ENCODE measurements at places on chromosomes 11 and 22.

DNA sequence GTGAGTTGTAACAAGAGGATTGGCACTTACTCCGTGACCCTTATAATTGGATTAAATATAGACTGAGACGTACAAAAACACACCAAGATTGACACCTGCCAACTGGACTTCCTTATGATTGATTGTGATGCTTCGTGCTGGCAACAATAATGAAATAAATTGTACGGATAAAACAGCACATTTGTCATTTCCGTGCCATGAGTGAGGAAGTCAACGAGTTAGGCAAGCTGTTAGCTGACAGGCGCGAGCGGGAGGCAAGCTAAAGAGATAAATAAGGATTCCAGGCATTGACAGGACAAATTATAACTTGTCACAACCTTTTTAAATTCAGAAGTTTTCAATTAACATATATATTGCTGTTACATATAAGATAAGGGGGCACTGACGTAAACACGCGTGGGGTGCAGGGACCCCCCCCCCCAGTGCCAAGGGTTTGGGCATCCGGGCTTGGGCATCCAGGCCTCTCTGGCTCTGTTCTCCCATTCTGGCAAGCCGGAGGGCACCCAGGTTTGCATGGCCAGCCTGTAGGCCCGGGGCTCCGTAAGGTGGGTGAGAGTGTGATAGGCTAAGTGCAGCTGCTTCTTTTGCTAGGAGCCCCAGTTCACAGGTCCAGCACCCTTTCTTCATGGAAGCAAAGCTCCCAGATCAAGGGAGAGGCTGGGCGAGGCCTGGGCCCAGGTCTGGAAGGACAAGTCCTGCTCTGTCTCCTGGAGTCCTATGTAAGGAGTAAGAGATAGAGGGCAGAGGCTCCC, 11.2 kb upstream of the PAX6 start:
- peaks cover 96% of the 10 kb centered on the region for H3K27me3 ChIP-seq
- peaks cover 24% of the 10 kb centered on the region for H3K4me1 ChIP-seq
- no peak overlapping the region for H3K4me3 ChIP-seq
- no peaks in the 10 kb centered on the region for H3K36me3 ChIP-seq
- no peak overlapping the region for H3K27ac ChIP-seq

DNA sequence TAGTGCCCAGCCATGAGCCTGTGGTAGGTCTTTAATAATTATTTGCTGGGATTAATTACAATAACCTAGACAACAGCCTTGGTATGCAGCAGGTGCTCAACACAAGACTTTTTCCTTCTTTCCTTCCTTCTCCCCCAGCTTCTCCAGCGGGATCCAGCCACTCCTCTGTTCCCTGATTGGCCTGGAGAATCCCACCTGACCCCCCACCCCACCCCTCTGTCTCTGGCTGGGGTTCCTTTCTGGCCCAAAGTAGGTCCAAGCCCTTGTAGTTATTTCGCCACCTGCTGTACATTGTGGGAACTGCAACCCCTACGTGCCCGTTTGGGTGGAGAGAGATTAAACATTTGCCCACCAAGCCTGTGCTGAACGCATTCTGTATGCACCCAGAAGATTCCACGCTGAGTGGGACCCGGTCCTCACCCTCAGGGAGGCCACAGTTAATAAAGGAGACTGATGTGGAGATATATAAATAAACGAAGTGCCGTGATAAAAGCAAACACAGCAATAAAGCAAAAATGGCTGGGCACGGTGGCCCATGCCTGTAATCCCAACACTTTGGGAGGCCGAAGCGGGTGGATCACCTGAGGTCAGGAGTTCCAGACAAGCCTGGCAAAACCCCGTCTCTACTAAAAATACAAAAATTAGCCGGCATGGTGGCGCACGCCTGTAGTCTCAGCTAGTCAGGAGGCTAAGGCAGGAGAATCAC, 32.1 kb upstream of the DGKZ start:
- peak; percentile 73 for DNase-seq
- peaks cover 16% of the 10 kb centered on the region for H3K4me1 ChIP-seq
- no peaks in the 10 kb centered on the region for H3K27me3 ChIP-seq
- no peak overlapping the region for H3K4me3 ChIP-seq
- no peak overlapping the region for H3K27ac ChIP-seq
- H3K36me3 ChIP-seq: no peaks in the 10 kb centered on the region

DNA sequence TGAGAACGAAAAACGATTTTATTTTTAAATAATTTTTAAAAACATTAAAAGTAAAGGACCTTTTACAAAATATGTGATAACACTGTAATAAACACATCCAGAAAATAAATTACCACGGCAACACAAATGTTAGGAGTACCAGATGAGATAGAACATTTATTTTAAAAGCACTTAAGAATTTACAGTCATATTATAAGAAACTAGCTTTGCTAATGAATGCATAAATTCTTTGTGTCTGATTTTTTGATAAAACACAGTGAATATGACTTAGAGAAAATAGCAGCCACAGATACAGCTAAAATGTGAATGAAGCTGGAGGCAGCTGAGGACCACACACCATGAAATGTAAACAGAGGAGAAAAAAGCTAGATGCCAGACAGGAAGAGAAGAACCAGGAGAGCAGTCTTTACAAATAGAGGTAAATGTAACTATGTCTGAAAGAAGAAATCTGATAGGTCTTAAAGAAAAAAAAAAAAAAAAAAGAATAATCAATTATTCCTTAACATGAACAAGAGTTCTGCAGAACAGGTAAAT, 14.6 kb downstream of the CCDC34 start:
- H3K36me3 ChIP-seq: peaks cover 24% of the 10 kb centered on the region
- no peaks in the 10 kb centered on the region for H3K27me3 ChIP-seq
- H3K4me1 ChIP-seq: no peaks in the 10 kb centered on the region
- H3K4me3 ChIP-seq: no peak overlapping the region

DNA sequence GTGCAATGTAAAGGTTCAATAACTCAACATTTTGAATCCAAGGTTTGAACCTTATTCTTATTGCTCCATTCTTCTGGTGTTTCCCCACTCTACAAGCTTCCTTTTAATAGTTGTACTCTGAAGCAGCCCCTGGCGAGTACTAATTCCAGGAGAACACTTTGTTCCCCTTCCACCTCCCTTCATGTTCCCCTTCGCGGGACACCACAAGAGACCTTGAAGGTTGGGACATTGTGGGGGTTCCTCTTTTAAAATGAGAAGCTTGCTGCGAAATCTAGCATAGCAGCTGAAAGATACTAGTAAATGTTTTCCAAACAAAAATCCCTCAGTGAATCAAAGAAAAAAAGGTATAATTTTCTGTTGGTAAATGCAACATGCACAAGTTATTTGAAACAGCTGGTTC, 626.3 kb upstream of the LRRC4C start:
- H3K27me3 ChIP-seq: no peaks in the 10 kb centered on the region
- DNase-seq: no peak
- no peak overlapping the region for H3K4me3 ChIP-seq
- no peak overlapping the region for H3K27ac ChIP-seq
- H3K36me3 ChIP-seq: no peaks in the 10 kb centered on the region
